Activated CD8-positive, alpha-beta memory T cell treated with anti-CD3 and anti-CD28 coated beads, Interleukin-2, amount 10 ng/mL, durations not matched to agents 7 days and 5 days (primary cell): ENCODE measurements at places on chromosomes 1 and 21.
A peak's percentile ranks its signal among the peaks of the same experiment; 100 is the strongest.

GRCh38 chr1:111563619-111564018, 56.0 kb upstream of the RAP1A start:
- peaks cover 10% of the 10 kb centered on the region for H3K4me1 ChIP-seq
- H3K4me3 ChIP-seq: no peak overlapping the region
- H3K36me3 ChIP-seq: peaks cover 5% of the 10 kb centered on the region
- H3K27ac ChIP-seq: no peak overlapping the region
- DNase-seq: no peak

DNA sequence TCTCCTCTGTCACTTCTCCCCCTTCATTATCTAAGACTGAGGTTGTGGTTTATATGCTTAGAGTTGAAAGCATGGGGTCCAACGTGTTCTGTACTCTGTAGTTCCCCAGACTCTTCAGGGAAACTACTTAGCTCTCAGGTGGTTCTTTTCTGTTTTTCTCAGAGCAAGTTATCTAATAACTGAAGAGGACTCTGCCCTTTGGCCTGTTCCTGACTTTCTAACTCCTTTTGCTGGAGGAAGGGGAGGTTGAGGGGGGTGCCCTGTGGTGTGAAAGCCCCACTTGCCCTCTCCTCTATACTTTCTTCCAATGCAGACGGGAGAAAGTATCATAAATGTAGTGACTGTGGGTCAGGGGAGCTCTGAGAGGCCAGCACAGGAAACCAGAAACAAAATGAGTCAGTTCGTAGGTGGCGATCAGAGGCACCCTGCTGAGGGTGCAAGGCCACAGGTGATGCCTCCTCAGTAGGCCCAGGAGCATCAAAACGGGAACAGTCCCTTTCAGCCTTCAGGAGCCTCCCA, 5.0 kb downstream of the SLC25A44 start:
- peak overlapping the region; percentile 40 for H3K4me3 ChIP-seq
- peak overlapping the region; percentile 88 for H3K27ac ChIP-seq
- peak; percentile 63 for DNase-seq
- H3K36me3 ChIP-seq: peaks cover 33% of the 10 kb centered on the region
- H3K27me3 ChIP-seq: no peaks in the 10 kb centered on the region

- H3K27ac ChIP-seq: no peak overlapping the region
- H3K27me3 ChIP-seq: no peaks in the 10 kb centered on the region
- no peaks in the 10 kb centered on the region for H3K36me3 ChIP-seq
- no peak for DNase-seq
- peaks cover 9% of the 10 kb centered on the region for H3K4me1 ChIP-seq
Measured at GRCh38 chr1:12552951-12553921, 64.8 kb downstream of the DHRS3 start.

DNA sequence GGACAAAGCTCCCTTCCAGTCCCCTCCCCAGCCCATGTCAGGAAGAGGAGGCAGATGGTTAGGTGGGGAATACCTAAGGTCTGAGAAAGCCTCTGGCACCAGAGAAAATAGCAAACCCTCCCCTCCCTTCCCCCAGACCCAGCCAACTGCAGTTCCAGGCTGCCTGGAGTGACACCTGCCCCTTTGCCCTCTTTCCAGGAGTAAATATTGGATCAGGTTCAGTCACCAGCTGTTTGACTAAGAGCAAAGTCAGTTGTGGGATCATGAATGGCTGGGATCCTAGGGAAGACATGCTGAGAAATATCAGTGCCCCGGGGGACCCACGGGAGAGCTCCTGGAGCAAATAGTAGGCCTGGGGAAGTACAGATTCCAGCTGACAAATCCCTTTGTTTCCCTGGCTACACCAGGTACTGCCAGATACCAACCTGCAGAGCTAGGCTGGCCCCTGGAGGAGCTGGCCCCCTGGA, 12.2 kb upstream of the CDK18 start:
- H3K27ac ChIP-seq: no peak overlapping the region
- H3K4me1 ChIP-seq: peaks cover 31% of the 10 kb centered on the region
- no peaks in the 10 kb centered on the region for H3K36me3 ChIP-seq

GRCh38 chr1:29583727-29584126, 347.4 kb downstream of the PTPRU start:
- DNase-seq: peak; percentile 26

DNA sequence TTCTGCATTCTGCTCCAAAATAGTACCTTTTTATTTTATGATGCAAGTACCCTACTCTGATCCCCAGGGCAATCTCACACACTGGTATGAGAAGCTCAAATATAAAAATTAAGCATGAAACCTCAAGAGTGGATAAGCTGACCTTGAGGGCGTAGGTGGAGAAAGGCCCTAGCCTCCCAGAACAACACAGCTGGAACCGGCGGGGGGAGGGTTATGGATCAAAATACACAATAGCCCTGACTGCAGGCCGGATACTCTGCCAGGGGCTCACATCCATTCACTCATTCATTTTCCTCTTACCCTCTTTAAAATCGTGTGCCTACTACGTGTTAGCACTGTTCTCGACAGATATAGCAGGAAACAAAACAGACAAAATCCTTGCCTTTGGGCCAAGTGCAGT, 32.8 kb upstream of the ECE1 start:
- H3K27me3 ChIP-seq: no peaks in the 10 kb centered on the region
- peaks cover 46% of the 10 kb centered on the region for H3K4me1 ChIP-seq

- no peak overlapping the region for H3K4me3 ChIP-seq
- H3K27ac ChIP-seq: no peak overlapping the region
- H3K4me1 ChIP-seq: peaks cover 12% of the 10 kb centered on the region
- H3K36me3 ChIP-seq: peaks cover 3% of the 10 kb centered on the region
- H3K27me3 ChIP-seq: no peaks in the 10 kb centered on the region
Measured at GRCh38 chr1:225973158-225973557, 26.0 kb downstream of the SDE2 start.

GRCh38 chr1:27648602-27649305, 13.8 kb upstream of the FGR start:
- H3K27ac ChIP-seq: no peak overlapping the region
- no peak overlapping the region for H3K4me3 ChIP-seq
- no peak for DNase-seq
- H3K36me3 ChIP-seq: no peaks in the 10 kb centered on the region

GRCh38 chr21:14076143-14076806, 134.5 kb downstream of the LIPI start:
- H3K27ac ChIP-seq: peak overlapping the region; percentile 56
- H3K27me3 ChIP-seq: no peaks in the 10 kb centered on the region
- no peak overlapping the region for H3K4me3 ChIP-seq

- H3K27me3 ChIP-seq: no peaks in the 10 kb centered on the region
- no peak overlapping the region for H3K27ac ChIP-seq
- H3K4me3 ChIP-seq: no peak overlapping the region
- H3K36me3 ChIP-seq: no peaks in the 10 kb centered on the region
- no peak for DNase-seq
Measured at GRCh38 chr1:228982637-228983036, 247.4 kb downstream of the RHOU start.
